ENCODE measurements at places on chromosomes 7 and 10. TPM values are rescaled to one million over a fixed set of nuclear protein-coding genes. Genes with fewer than 3 reads are reported as not detected.

DNA sequence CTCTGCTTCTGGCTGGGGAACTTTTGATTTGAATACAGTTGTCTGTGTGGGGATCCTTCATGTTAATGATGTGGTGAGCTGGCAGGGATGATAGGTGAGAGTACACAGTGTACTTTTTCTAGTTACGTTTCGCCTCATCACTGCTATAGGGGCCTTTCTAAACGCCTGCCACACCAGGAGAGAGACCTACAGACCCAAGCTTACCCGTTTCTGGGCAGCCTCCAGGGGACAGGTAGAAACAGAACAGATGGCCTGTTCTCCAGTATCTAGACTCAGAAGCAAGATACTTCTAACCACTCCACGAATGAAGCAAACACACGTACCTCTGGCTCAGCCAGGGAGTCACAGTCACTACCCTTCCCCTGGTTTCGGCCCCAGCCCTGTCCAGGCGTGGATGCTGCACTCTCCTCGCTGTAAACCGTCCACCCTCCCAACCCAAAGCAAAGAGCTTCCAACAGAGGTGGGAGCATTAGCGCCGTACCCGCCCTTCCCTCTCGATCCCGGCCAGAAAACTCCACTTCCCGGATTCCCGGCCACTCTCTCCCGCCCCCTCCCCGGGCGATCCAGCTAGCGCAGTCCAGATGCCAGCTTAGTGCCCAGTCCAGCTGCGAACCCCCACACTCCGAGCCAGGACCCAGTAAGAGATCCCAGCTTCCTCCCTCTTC lies 1.2 kb downstream of the CCDC6 start:
- no peaks in the 10 kb centered on the region for H3K27me3 ChIP-seq
- H3K27ac ChIP-seq = peak overlapping the region; percentile 97
- peak; percentile 47 for DNase-seq
- no peaks in the 10 kb centered on the region for H3K4me1 ChIP-seq
- H3K36me3 ChIP-seq = no peaks in the 10 kb centered on the region

The UBTD1 gene
- total RNA-seq = 25.9 TPM

- H3K4me1 ChIP-seq = no peaks in the 10 kb centered on the region
- no peak for DNase-seq
- H3K27me3 ChIP-seq = no peaks in the 10 kb centered on the region
- no peak overlapping the region for H3K27ac ChIP-seq
Measured at GRCh38 chr10:58220769-58221451, 46.8 kb downstream of the IPMK start.

DNA sequence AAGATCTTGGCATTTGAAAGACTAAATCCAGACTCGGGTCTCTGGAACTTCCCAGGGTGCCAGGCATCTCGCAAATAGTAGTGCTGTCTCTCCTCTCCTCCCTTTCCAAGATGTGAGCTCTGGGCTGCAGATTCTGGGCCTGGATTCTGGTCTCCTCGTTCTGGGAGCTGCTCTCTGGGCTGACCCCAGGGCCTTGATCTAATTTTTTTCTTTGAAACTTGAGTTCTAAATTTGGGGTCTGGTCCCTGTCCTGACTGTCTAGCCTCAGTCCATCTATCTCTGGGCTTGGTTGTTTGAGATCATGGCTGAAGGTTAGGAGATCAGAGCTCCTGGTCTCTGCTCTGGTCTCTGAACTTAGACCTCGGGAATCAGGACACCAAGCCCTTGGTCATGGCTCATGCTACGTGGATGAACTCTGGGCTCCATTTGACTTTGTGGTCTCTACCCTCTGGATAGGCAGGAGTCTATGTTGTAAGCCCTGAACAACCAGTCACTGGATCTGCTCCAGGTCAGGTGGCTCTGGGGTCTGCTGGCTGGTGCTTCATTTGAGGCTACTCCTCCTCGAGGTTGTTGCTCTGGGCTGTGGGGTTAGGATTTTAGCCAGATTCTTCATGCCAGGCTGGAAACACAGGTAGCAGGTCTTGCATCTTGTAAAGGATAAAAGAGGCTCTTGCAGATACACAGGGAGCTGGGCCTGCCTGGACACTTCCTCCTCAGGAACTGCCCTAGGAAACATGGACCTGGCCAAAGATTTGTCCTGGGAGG lies 8.0 kb upstream of the MBL2 start:
- no peak for DNase-seq
- H3K4me3 ChIP-seq = no peak overlapping the region
- H3K36me3 ChIP-seq = no peaks in the 10 kb centered on the region
- no peaks in the 10 kb centered on the region for H3K27me3 ChIP-seq

DNA sequence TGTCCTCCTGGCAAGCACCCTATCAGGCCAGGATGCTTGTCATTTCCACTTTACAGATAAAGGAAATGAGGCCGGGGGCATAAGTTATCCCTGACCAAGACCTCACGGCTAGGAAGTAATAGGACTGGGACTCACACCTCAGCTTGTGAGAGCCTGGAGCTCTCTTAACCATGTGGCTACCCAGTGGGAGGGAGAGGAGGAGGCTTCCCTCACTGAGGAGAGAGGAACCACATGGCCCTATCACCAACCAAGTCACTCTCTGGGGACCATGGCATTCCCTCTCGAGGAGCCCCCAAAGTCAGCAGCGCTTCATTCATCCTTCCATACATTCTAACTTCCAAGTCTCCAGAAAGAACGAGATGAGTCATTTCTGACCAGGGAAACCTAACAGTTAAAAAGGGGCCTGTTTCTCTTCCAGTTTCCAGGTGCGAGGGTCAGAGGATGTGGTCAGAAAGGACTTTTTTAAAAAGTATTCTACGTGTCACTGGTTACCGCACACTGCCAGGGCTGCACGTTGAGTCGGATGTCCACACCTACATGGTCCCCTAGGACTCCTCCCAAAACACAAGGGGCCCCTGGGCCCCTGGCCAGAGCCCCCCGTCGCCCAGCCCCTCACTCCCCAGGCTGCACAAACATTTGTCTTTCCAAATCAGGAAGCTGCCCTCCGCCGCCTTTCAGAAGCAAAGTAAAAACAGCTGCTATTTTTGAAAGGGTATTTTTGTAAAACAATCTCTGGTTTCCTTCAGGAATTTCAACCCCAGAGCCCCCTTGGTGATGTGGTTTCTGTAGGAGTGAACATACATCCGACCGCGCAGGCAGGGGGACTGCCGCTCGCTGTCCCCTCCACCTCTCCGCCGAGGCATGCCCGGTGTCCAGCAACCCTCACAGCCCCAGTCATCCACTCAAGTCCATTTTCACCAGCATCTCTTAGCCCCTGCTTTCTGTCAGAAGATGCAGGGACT lies 128.2 kb upstream of the CHST15 start:
- no peaks in the 10 kb centered on the region for H3K36me3 ChIP-seq

The HIP1 gene
- total RNA-seq = 13.5 TPM

GRCh38 chr10:131959841-131960240 lies 21.9 kb downstream of the BNIP3 start:
- DNase-seq = no peak
- no peak overlapping the region for H3K4me3 ChIP-seq
- H3K27ac ChIP-seq = no peak overlapping the region
- no peaks in the 10 kb centered on the region for H3K27me3 ChIP-seq
- no peaks in the 10 kb centered on the region for H3K4me1 ChIP-seq
- no peaks in the 10 kb centered on the region for H3K36me3 ChIP-seq

The PTPN20 gene
- 4.4 TPM for total RNA-seq

DNA sequence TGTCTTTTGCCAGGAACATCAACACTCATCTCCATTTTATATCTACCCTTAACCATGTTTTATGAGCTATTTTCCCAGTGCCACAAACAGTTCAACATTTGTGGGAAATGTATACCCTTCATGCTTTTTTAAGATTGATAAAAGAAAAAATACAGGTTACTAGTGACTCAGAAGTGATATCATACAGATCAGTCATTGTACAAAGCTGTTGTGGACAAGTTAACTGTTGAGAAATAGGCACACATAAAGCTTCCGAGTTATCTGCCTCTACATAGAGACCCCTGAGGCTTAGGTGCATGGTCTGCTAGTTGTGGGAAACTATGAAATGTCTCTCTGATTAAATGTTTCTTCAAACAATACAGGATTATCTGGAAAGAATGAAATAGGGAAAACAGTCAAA lies 96.3 kb downstream of the LSM5 start:
- H3K27ac ChIP-seq = no peak overlapping the region
- no peak overlapping the region for H3K4me3 ChIP-seq
- H3K4me1 ChIP-seq = no peaks in the 10 kb centered on the region
- no peak for DNase-seq
- H3K27me3 ChIP-seq = no peaks in the 10 kb centered on the region

DNA sequence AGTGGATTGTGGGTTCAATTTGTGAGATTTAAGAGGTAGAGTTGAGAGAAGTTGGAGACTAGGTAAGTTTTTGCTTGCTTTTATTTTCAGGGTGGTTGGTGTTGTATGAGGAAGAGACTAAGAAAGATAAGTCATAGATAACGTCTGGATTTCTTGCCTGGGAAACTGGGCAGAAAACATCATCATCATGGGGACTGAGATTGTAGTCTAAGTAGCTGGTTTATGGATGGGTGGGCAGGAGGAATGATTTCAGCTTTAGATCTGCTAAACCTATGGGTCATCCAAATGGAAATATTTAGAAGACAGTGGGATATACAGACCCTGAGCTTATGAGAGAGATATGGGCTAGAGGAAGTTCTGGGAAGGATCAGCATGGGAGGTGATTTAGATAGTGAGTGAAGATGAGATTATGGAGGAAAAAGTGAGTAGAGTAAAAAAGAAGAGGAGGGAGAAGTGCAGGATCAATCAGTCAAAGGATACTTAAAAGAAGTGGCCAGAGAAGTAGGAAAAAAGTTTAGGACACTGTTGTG lies 169.8 kb downstream of the WNT2 start:
- no peak overlapping the region for H3K4me3 ChIP-seq
- no peaks in the 10 kb centered on the region for H3K27me3 ChIP-seq
- no peaks in the 10 kb centered on the region for H3K36me3 ChIP-seq
- H3K27ac ChIP-seq = no peak overlapping the region
- no peak for DNase-seq
- H3K4me1 ChIP-seq = no peaks in the 10 kb centered on the region

DNA sequence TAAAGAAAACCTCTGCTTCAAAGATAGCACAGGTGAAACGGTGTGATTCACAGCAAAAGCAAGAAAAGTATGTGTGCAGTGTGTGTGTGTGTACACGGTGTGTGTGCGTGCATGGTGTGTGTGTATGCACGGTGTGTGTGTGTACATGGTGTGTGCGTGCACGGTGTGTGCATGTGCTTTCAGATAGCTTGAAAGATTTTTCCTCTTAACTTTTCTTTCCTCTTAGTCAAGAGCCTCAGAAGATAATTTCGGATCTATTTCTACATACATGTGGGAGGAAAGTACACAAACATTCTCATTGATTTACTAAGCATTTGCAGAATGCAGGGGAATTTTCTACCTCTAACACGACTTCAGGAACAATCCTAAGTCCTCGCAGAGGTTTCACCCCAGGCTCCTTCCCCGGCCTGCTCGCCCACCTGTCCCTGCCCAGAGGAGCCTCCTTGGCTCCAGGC lies 2.9 kb downstream of the FGFR2 start:
- H3K4me3 ChIP-seq = peak overlapping the region; percentile 83
- no peaks in the 10 kb centered on the region for H3K36me3 ChIP-seq
- peaks cover 7% of the 10 kb centered on the region for H3K4me1 ChIP-seq
- H3K27ac ChIP-seq = peak overlapping the region; percentile 91
- H3K27me3 ChIP-seq = no peaks in the 10 kb centered on the region

The PON3 gene
- total RNA-seq = 10.6 TPM

DNA sequence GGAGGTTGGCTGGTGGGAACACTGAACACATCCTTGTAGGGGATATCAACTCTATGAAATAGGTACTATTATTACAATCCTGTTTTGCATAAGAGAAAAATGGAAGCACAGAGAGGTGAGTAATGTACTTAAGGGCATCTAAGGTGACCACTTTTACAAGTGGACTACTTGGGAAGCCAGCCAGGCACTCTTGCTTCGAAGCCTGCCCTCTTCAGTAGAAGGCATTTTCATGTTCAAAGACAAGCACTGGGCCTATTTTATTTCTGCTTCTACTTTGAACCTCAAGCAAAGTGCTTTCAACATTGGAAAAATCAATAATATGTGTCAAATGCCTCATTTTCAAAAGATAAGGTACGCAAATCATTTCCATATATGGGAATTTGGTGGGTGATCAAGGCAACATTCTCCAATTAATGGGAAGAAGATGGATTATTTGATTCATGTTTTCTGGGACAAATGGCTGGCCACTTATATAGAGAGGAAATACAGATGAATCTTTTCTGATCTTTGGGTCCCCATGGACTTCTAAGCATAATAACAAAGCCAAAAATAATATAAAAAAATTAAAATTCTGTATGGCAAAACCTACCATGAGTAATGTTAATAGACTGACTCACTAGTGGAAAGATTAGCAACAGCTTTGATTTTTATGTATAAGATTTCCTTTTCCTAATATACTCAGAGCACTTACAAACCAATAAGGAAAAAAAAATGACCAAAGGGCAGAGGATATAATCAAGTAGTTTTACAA lies 270.2 kb downstream of the FRMD4A start:
- DNase-seq = no peak
- H3K4me1 ChIP-seq = no peaks in the 10 kb centered on the region
- H3K27ac ChIP-seq = no peak overlapping the region
- H3K36me3 ChIP-seq = no peaks in the 10 kb centered on the region
- H3K27me3 ChIP-seq = peaks cover 4% of the 10 kb centered on the region

DNA sequence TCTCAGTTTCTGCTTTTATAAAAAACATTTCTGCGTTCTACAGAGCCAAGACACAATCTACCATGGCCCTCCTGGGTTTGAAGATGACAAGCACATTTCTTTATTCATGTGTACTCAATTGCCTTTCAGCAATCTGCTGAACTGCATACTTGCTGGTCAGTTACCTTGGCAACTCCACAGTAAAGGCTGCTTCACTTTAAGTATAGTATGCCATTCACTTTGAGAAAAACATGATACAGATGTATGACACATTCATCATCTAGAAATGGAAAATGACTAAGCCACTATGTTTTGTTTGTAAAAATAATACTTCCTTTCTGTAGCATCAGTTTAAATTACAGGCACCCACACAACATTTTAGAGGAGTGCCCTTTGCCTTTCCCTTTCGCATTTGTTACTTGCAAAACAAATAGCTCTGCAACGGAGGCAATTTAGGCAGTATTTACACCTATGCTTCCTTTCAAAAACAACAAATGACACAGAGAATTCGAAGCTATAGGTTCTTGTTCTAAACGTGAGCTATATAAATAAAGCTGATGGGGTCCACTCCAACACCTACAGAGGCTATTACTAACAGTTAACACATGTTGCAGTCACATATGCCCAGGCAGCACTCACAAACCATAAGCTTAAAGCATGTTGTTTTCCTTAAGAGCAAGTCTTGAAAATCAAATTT lies 23.5 kb downstream of the SGCE start:
- DNase-seq = no peak
- no peaks in the 10 kb centered on the region for H3K27me3 ChIP-seq
- H3K36me3 ChIP-seq = no peaks in the 10 kb centered on the region
- H3K4me3 ChIP-seq = no peak overlapping the region
- H3K4me1 ChIP-seq = no peaks in the 10 kb centered on the region

GRCh38 chr7:47179812-47180515 lies 401.9 kb downstream of the TNS3 start:
- H3K36me3 ChIP-seq = no peaks in the 10 kb centered on the region
- no peaks in the 10 kb centered on the region for H3K27me3 ChIP-seq
- H3K4me1 ChIP-seq = peaks cover 9% of the 10 kb centered on the region
- peak overlapping the region; percentile 23 for H3K27ac ChIP-seq
- no peak overlapping the region for H3K4me3 ChIP-seq
- peak; percentile 72 for DNase-seq

The NME8 gene
- not detected for total RNA-seq

The KCND2 gene
- total RNA-seq = 0.26 TPM

The DPP6 gene
- total RNA-seq = 107 TPM

The ITPRID1 gene
- total RNA-seq = not detected

- no peak for DNase-seq
- H3K27ac ChIP-seq = no peak overlapping the region
- H3K36me3 ChIP-seq = no peaks in the 10 kb centered on the region
- H3K4me1 ChIP-seq = no peaks in the 10 kb centered on the region
- no peaks in the 10 kb centered on the region for H3K27me3 ChIP-seq
Measured at GRCh38 chr10:84825330-84825729, 496.9 kb downstream of the CCSER2 start.
